ENCODE measurements at places on chromosomes 7 and 10. TPM values are rescaled to one million over a fixed set of nuclear protein-coding genes. Genes with fewer than 3 reads are reported as not detected.

Gene PRLHR
- polyA plus RNA-seq: not detected

Gene EPHA1
- 0.02 TPM for polyA plus RNA-seq

Gene CFAP43
- polyA plus RNA-seq: 0.18 TPM

Gene ARHGEF5
- polyA plus RNA-seq: 1.9 TPM

Data from right cardiac atrium (tissue), 5 donors.